ENCODE measurements at places on chromosomes 1 and 21. TPM values are rescaled to one million over a fixed set of nuclear protein-coding genes. Genes with fewer than 3 reads are reported as not detected.

The CD52 gene
- total RNA-seq: not detected

The NUAK2 gene
- 13.1 TPM for total RNA-seq

The PEAR1 gene
- total RNA-seq: 14.0 TPM

The DCST2 gene
- not detected for total RNA-seq

The CFAP74 gene
- total RNA-seq: not detected

The OR2T35 gene
- total RNA-seq: not detected

The SLC25A34 gene
- total RNA-seq: 0.26 TPM

The SLC6A9 gene
- total RNA-seq: 10.5 TPM

The GNG4 gene
- 0.78 TPM for total RNA-seq

The KRTAP11-1 gene
- not detected for total RNA-seq
